Stimulated activated CD8-positive, alpha-beta memory T cell treated with anti-CD3 and anti-CD28 coated beads, Interleukin-7, amount 100 ng/mL, for 1 hour (primary cell): ENCODE measurements at places on chromosomes 1 and 21.

DNA sequence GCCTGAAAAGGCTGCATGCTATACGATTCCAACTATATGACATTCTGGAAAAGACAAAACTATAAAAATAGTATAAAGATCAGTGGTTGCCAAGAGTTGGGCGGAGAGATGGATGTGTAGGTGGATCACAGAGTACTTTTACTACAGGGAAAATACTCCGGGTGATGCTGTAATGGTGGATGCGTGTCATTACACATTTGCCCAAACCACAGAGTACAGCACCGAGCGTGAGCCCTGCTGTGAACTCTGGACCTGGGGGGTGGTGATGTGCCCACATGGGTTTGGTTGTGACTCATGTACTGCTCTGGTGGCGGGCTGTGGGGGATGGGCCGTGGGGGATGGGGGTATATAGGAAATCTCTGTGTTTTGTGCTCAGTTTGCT, 162.7 kb upstream of the COL6A1 start:
- DNase-seq, result no peak

GRCh38 chr1:66940981-66941380, 16.2 kb downstream of the MIER1 start:
- DNase-seq, result no peak

GRCh38 chr1:115145226-115145625, 55.9 kb upstream of the TSPAN2 start:
- DNase-seq, result no peak

- DNase-seq, result no peak
These were observed 99.7 kb downstream of the NFIA start for GRCh38 chr1:61182049-61182448.

DNA sequence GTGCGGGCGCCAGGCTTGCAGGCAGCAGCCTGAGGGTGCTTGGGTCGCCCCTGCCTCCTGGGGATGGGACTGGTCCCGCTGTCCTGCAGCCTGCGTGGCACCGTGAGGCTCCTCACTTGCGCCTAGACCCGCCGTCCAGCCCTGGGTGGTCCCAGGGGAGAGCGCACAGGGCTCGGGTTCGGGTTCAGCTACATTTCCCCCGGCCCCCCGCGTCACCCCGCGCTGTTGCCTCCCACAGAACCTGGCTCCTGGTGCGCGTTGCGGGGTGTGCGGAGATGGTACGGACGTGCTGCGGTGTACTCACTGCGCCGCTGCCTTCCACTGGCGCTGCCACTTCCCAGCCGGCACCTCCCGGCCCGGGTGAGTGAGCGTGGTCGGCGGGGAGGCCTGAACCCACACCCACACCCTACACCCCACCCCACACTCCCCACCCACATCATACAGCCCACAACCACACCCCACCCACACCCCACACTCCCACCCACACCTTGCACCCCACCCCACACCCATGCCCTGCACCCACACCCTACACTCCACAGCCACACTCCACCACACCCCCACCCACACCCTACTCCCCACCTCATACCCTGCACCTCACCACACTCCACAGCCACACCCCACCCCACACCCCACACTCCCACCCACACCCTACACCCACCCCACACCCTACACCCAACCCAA, 6.2 kb upstream of the PFKL start:
- no peak for DNase-seq

DNA sequence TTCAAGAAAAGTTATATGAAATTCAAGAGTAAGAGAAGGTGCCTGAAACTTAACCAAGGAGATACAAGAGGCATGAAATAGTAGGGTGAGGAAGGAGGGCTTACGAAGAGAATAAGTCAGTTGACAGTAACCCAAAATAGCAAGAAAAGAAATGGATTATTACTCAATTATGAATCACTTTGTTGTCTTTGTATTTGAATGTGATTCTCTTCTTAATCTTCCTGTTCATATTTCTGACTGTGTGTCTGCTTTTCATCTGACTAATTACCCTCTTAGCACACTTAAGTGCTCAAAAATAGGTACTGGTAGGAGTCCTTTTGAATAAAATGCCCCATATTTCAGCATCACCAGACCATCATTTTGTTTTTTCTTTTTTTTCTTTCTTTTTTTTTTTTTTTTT, 39.4 kb downstream of the GLMN start:
- no peak for DNase-seq

GRCh38 chr1:212691561-212692071, 8.0 kb downstream of the BATF3 start:
- DNase-seq, result no peak

GRCh38 chr1:114552106-114552639, 29.2 kb downstream of the BCAS2 start:
- DNase-seq, result no peak

- DNase-seq, result no peak
These were observed 898 bp downstream of the MFSD2A start for GRCh38 chr1:39955547-39956539.

DNA sequence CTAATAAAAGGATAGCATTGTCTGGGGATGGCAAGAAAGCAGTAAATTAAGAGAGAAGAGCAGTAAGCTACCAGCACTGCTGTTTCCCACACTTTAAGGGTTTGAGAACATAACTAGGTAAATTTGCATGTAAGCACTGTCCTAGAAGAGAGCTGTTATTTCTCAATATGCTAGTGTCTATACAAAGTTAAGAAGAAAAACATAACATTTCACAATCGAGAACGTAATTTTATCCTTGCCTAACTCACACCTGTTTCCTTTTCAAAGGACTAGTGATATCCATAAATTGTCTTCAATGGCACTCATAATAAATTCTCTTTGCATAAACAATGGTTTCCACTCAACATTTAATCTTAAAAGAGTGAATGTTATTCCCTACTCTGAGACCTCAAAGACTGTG, 576.0 kb downstream of the PTBP2 start:
- DNase-seq, result no peak

DNA sequence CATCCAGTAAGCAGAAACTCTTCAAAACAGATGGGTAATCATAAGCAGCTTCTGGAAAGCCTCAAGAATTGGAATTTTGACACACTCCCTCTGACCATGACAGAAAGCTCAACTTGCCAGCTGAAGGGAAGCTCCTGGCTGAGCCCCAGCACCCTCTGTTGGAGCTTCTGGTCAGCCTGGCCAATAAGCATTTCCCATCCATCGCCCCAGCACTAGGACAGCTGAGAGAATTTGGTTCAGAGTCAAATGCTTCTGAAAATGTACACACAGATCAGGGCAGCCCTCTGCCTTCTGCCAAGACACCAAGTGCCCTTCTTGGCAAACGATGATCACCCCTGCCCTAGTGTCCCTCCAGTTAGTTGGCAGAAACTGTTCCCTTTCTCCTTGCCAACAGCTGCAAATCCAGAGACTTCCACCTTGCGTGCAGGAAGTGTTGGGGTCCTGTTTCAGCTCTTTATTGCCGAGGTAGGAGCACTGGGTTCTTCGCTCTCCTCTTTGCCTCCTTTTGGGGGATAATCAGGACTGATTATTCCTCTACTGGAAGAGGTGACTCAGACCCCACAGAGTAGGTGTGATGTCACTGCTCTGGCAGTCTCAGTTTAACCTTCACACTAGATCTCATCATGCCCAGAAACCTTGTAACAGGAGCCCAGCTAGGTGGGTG, 11.9 kb downstream of the PIGV start:
- DNase-seq, result no peak
